IMR-90 (cell line): ENCODE measurements at places on chromosomes 2 and 18. TPM values are rescaled to one million over a fixed set of nuclear protein-coding genes. Genes with fewer than 3 reads are reported as not detected.

DNA sequence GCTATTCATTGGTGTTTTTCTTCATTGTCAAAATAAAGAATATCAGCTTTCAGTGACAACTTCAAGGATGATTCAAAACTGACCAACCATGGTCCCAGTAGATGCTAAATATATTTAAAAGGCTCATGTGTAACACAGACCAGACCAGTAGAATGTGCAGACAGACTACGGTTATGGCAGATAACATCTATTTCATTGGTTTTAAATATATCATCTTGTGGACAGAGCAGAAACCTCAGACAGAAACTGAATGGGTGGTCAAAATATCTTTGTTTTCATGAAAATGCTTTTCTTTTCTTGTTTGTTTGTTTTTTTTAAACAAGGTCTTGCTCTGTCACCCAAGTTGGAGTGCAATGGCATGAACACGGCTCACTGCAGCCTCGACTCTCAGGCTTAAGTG, 107.4 kb upstream of the CREB1 start:
- no peak for DNase-seq

- no peak for DNase-seq
These were observed 11.0 kb downstream of the FASTKD2 start for GRCh38 chr2:206776432-206776831.

DNA sequence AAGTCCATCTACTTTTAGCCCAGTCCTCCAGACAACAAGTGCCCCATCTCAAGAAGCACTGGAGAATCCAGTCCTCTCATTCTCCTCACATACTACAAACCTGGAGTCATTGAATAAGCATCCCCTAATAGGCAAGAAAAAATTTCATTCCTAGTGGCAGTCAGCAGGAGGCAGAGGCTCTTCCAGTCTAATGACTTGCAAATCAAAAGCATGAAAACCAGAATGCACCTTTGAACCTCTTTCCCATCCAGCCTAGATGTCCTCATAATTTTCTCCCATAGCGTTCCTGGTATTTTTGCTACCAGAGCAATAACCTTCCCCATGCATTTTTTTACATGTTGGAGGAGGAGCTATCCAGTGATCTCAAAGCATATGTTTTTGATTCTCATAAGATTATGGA, 252.6 kb downstream of the TTC32 start:
- DNase-seq: peak; percentile 38

- DNase-seq: peak; percentile 51
These were observed 29.3 kb upstream of the DUSP2 start for GRCh38 chr2:96174251-96175144.

DNA sequence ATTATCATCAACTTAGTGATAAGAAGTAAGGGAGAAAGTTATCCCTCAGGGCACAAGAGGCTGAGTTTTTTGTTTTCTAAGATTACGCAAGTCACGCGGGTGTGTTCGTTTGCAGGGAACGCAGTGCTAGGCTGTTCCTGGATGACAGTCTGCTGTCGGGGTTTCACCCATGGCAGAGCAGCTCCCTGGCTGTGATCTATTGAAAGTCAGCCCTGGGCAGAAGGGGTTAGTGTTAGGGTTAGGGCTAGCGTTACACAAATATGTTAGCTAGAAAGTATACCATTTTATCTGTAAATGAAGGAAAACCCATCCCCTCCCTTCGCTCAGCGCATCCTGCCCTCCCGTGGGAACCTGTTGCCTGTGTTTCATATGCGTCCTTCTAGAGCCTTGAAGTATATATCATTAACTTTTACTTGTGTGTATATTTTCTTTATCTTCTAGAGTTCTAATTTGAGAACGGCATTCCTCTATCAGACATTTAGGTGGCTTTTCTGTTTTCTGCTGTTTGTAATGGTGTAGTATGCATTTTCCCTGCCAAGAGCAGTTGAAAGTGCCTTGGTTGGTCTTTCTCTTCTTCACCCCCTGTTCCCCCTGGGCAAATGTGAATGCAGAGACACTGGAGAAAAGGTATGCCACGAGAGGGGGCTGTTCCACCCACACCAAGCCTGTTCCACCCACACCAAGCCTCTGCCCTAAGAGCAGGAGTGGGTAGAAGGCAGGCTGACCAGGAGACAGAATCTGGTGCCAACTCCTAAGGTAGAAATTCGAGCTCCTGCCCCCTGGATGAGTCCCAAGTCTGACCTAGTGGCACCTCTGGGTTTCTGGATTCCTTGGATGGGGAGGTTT, 47.0 kb downstream of the ARMC9 start:
- no peak for DNase-seq

DNA sequence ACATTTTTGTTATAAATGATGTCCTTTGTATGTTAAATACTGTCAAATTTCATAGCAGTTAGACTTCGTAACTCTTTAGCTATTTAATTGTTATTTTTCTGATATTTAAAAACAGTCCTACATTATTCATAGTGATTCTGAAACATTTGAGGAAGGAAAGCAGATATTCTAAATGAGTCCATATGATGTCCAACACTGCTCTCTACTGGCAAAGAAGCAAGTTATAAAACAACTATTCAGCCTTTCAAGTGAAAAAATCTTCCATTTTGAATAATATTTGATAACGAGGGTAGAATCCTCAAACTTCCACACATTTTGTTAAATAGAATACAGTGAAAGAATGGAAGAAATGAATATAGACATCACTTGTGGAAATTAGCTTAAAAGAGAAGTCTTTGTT, 220.8 kb downstream of the GULP1 start:
- peak; percentile 77 for DNase-seq

GRCh38 chr2:140586379-140586778, 1544.4 kb downstream of the LRP1B start:
- peak; percentile 30 for DNase-seq

GRCh38 chr2:239522002-239522739, 121.4 kb upstream of the HDAC4 start:
- no peak for DNase-seq

DNA sequence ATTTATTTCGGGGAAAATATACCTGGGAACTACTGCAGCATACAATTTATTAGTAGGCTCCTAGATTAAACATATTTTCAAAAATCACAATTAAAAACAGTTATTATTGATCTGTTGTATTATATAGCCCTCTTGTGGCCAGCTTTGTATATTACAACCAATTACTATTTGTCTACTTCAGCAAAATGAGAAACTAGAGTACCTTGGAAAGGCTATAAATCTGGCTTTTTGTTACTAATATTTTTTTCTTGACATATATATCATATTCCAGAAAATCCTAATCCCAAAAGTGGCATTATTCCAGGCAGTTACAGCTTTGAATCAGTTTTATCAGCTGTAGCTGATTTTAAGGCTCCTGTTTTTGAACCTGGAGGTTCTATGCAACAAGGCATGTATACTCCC, 101.2 kb downstream of the UBR3 start:
- peak; percentile 63 for DNase-seq

DNA sequence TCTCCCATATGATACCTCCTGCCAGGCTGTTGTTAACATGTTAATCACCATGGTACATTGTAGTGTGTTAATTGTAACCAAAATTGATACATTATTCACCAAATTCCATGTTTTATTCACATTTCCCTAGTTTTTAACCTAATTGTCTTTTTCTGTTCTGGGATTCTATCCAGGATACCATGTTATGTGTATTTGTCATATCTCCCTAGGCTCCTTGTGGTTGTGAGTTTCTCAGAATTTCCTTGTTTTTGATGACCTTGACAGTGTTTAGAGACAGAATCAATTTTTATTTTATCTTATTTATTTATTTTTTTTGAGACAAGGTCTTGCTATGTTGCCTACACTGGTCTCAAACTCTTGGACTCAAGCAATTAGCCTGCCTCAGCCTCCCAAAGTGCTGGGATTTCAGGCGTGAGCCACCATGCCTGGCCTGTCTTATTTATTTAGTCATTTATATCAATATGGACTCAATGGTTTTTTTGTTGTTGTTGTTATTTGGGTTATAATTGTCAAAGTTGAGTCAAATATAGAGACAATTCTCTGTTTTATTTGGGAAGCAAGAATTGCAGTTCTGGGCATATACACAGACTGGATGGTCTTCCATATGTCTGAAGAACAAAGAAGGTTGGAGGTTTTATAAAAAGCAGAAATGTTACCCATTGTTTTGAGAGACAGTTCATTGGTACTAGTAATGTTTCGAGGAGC, 42.6 kb downstream of the INPP4A start:
- DNase-seq: no peak

- peak; percentile 50 for DNase-seq
These were observed 260.8 kb downstream of the CD226 start for GRCh38 chr18:69686861-69687260.

PLGLB2 gene
- total RNA-seq: 0.72 and 0.83 TPM in 2 replicates

MC4R gene
- total RNA-seq: 0.18 and 0.28 TPM in 2 replicates

LMAN1 gene
- total RNA-seq: 213 and 262 TPM in 2 replicates

PROC gene
- total RNA-seq: 0.28 TPM in 1 of 2 replicates, not detected in the other
